ENCODE measurements at places on chromosomes 7 and 10. TPM values are rescaled to one million over a fixed set of nuclear protein-coding genes. Genes with fewer than 3 reads are reported as not detected.

SGMS1 gene
- 34.9 TPM for total RNA-seq

DNA sequence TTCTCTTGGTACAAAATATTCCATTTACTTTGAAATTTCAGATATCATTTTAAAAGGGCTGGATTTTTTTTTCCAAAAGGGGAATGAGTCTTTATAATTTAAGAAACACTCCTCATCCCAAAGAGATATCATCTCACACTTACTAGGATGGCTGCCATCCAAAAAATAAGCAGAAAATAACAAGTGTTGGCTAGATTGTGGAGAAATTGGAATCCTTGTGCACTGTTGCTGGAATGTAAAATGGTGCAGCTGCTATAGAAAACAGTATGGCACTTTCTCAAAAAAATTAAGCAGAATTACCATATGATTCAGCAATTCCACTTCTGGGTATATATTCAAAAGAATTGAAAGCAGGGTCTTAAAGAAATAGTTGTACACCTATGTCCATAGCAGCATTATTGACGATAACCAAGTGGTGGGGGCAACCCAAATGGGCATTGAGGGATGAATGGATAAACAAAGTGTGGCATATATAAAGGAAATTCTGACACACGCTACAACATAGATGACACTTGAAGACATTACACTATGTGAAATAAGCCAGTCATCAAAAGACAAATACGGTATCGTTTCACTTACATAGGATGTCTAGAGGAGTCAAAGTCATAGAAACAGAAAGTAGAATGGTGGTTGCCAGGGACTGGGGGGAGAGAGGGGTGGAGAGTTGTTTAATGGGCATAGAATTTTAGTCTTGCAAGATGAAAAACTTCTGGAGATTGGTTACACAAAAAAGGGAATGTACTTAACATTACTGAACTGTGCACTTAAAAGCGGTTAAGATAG, 53.8 kb downstream of the LSM5 start:
- no peak for DNase-seq

LRRTM3 gene
- total RNA-seq = not detected

ASIC3 gene
- 13.5 TPM for total RNA-seq

SH2B2 gene
- total RNA-seq = 3.8 TPM

ZNF239 gene
- 6.0 TPM for total RNA-seq

DNA sequence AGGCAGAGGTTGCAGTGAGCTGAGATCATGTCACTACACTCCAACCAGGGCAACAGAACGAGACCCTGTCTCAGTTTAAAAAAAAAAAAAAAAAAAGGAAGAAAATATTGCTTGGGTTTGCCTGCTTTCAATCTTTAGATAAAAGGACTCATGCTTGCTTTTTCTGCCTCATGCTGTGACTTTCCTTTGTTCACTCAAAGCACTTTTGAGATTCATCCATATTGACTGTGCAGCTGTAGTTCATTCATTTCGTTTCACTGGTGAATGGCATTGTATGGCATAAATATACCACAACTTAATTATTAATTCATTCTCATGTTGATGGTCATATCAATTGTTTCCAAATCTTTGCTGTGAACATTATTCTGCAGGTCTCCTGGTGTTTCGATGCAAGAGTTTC, 97.6 kb upstream of the NFE2L3 start:
- no peak for DNase-seq

- DNase-seq = no peak
Measured at GRCh38 chr7:103059471-103059870, 15.1 kb downstream of the FBXL13 start.

ZPBP gene
- total RNA-seq = not detected

DNA sequence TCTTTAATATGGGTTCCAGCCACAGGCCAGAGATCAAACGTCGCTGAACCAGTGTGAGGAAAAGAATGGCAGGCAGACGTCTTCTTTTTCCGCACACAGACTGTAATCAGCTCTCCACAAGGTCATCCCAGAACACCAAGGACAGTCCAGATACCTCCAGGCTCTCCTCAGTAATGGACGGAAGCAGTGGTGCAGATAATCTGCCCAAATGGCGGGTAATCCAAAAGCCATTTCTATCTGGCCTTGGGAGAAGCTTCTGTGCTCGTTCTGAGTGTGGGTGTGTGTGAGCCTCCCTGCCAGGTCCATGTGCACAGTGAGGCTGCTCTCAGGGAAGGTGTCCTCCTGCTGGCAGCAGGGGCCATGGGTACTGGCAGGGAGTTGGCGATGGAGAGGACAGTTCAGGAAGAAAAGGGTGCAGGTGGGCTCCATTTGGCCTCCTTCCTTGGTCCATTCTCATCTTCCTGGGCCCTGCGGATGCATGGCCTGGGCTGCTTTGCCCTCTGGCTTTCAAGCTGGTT, 15.6 kb upstream of the TEX36 start:
- no peak for DNase-seq

- DNase-seq = no peak
Measured at GRCh38 chr7:119929891-119930290, 343.1 kb upstream of the KCND2 start.

GRCh38 chr10:30039567-30039966, 19.8 kb downstream of the JCAD start:
- DNase-seq = no peak

DNA sequence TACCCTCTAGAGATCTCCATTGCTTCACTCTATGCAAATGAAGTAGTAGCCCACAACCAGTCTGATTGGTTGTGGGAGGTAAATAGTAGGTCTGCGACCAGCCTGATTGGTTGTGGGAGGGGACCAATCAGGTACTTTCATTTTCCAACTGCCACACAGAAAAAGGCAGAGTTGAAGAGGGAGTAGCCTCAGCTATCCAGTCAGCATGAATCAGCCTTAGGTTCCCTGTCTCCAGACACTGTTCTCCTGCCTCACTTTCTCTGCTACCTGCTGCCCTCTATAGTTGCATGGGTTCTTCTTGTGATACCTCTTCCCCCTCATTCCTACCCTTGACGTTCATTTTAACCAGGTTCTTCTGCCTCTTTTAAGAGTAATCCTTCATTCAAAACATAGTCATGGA, 114.5 kb upstream of the LYZL1 start:
- no peak for DNase-seq

Measured in naive thymus-derived CD8-positive, alpha-beta T cell (primary cell).